ENCODE measurements at places on chromosomes 2 and 18.

GRCh38 chr18:22342625-22343024, 75.1 kb downstream of the CTAGE1 start:
- no peak for DNase-seq

GRCh38 chr2:206701952-206702605, 16.1 kb downstream of the DYTN start:
- DNase-seq, result no peak

DNA sequence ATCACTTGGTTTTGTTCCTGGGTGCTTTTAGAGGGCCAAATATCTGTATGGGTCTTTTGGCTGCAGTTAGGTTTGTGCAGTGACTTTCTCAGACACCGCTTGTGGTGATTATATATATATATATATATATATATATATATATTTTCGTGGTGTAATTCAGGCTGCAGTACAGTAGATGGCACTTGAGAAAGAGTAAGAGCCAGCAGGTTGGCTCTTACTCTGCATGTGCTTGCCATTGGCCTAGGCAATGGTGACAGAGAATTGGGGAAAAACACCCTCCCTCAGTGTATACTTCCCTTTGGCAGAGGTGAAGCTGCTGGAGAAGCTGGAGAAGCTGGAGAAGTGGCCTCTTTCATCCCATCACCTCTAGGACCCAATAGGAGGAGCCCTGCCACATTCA, 22.2 kb upstream of the MYL1 start:
- no peak for DNase-seq

GRCh38 chr2:41992671-41993434, 55.0 kb upstream of the PKDCC start:
- DNase-seq, result no peak

- DNase-seq, result no peak
These were observed 98.4 kb upstream of the NCKAP5 start for GRCh38 chr2:133666621-133667020.

DNA sequence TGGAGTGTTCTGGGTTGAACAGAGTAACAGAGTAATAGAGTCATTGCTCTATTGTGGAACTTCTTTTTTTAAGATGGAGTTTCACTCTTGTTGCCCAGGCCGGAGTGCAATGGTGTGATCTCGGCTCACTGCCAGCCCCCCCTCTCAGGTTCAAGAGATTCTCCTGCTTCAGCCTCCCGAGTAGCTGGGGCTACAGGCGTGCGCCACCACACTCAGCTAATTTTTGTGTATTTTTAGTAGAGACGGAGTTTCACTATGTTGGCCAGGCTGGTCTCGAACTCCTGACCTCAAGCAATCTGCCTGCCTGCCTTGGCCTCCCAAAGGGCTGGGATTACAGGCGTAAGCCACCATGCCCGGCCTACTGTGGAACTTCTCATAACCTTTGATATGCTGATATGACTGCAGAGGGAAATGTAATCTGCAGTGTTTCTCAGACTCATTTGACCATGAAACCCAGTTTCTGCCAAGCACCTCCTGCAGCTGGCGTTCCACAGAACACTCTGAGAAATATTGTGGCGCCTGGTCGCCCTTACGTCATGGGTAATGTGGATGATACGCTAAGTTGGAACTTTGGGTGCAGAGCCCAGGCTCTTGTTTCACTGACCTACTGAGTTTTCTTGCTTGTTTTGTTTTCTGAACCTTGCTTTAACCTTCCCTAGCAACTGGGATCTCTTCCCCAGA, 213.8 kb downstream of the BCL2 start:
- no peak for DNase-seq

DNA sequence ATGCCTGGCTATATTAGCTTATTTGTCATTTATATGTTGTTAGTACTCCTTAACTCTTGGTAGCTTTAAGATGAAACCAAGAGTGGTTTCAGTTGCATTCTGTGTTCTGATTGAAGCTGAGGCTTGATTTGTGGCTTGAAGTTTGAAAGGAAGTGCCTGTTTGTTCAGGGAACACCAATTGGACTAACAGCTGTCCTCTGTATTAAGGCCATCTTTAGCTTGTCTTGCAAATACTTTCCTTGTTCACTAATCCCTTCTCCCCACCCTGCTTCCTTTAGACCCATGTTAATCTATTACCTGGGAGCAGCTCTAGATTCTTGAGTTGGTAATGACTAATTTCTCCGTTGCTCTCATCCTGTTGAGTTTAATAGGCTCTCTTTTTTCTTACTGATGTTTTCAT, 13.4 kb downstream of the ITGA6 start:
- no peak for DNase-seq

- DNase-seq, result no peak
These were observed 139.0 kb upstream of the ITGB6 start for GRCh38 chr2:160338901-160339685.

GRCh38 chr2:228723599-228723998, 542.1 kb upstream of the SPHKAP start:
- DNase-seq, result no peak

DNA sequence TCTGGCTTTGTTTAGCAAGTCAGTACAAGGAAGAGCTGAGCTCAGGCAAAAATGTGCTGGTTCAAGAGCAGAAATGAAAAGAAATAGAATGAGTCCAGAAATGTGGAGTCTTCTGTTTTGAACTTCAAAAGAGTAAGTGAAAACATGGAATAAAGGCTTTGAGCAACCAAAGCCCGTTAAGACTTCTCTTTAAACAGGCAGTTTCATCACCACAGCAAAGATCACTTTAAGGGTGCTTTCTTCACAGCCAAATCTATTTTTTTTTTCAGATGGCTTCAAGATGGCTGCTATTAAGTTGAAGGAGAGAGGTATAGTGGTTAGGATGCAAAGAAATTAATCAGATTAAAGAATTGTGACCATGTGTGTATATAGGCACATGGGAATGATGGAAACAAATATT, 2.0 kb upstream of the CHRNA1 start:
- DNase-seq, result no peak

DNA sequence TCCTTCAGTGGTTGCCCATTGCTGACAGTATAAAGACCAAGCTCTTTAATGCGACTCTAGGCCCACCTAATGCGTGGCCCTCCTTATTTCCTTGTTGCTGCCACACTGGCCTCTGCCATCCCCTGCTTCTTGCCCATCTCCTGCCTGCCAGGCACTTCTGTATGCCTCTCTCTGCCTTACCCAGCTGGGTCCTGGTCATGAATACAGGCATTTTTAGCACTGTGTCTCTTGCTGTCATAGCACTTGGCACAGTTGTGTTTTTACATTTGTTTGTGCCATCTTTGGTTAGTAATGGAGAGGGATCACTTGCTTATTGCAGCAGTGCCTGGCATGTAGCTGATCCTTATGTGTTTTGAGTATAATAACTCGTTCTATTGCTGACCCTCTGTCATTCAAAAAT, 38.7 kb downstream of the MAP4K4 start:
- no peak for DNase-seq

DNA sequence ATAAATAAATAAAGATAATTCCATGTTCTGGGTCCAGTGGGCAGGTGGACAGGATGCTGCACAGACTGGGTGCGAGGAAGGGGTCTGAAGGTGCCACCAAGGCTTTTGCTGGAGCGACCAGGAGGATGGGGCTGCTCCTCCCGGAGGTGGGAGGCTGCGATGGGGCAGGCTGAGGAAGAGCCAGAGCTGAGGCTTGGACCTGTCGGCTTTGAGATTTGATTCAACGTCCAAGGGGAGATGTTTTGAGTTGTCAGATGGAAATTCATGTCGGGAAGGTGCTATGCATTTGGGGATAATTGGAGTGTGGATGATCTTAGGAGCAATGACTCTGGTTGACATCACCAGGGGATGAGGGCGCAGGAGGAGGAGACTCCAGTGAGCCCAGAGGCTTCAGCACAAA, 11.7 kb downstream of the ALLC start:
- DNase-seq, result no peak

DNA sequence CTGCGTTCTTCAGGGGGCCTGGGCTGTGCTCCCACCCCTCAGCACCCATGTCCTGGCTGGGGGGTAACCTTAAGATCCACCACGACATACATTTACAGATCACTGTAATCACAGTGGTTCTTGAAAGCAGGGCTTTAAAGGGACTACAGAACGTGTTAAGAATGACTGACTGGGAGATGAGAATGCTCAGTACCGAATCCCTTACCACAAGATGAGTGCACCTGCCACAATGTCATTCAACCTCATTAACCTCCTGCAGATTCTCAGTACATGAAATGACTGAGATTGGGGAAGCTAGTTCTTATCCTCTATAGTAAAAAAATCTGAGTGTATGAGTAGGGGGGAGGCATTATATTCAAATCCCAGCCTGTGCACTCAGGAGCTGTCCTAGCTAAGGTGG, 10.5 kb upstream of the PIEZO2 start:
- no peak for DNase-seq

DNA sequence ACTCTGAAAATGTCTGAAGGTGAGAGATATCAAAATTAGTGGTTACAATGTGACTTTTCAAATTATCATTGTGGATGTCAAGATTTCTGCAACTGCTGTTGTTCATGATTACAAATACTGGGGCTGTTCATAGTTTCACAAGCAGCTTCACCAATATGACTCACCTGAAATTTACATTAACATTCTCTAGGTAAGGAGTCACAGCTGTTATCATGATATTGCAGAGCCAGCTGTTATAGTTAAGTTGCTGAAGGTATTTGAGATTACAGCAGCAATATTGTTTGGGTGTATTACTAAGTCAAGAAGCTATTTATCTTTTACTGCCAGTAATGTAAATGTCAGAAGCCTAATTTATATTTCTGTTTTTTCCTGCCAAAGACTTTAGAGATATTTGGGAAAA, 140.0 kb downstream of the MC4R start:
- peak; percentile 16 for DNase-seq

Measured in NCI-H460 (cell line).